ENCODE measurements at places on chromosomes 3 and 15.

GRCh38 chr15:38702178-38702912 lies 137.7 kb upstream of the RASGRP1 start:
- DNase-seq = no peak

DNA sequence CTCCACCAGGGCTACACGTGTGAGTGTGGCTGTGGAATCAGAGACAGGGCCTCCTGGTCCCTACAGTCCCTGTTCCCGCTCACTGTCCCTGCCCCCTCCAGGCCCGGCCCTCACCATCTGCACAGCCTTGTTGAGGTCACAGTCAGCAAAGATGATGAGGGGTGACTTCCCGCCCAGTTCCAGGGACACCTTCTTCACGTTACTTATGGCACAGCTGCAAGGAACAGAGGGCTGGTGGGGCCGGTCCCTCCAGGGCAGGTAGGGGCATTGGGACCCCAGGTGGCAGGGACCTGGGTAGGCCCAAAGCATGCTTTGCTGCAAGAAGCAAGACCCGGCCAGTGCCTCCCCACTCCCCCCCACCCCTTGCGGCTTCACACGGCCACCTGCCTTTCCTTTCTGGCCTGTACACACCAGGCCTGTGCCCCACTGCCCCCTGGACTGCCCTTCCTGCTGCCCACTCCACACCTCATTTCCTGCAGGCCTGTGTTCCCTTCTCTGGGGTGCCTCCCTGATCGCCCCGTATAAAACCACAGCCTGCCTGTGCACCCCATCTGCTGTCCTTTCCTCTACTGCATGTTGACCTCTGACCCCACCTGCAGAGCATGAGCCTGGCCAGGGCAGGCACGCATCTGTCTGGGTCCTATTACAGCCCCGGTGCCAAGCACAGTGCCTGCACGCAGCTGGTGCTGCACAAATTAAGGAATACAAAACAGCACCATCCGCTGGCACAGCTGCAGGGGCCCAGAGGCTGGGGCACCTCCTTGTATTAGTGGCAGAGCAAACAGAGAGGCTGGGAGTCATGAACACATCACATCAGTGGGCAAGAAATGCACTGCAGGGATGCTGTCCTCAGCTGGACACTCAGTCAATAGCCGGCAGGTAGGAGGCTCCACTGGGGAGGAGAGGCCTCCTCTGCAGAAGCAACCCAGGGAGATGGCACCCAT lies 30.8 kb upstream of the SLC41A3 start:
- no peak for DNase-seq

- DNase-seq = no peak
These were observed 14.2 kb upstream of the NPTN start for GRCh38 chr15:73647259-73648013.

- peak; percentile 59 for DNase-seq
These were observed 1.1 kb downstream of the PAK6 start for GRCh38 chr15:40239693-40240618.

DNA sequence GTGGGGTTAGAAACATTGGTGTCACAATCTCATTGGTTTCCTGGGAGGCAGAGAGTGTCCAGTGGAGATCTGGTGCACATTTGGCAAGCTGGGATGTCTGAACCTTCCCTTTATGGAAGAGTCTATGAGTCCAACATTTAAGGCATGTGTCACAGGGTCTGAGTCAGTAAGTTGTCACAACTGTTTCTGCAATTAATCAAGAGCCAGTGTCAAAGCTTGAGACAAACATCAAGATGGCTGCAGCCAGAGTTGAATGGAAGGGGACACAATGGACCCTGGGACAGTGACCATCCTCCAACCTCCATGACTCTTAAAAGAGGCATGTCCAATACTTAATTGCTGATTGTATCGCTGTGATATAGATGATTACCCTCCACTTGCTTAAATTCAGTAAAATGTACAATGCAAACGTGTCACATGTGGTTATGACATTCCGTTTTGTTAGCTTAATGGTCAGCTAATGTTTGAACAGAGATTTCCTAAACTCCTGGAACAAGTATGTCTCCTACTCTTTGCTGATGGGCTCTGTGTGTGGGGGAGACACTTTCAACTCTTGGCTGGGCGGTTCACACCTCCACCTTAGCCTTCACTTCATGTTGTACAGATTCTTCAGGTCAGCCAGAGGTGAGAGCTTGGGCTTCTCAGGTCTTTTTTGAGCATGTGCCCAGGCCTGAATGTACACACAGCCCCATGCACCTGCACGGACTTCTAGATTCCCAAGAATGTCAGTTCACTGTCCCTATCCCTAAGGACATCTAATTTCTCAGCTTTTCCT lies 79.9 kb upstream of the PRR23E start:
- DNase-seq = no peak

GRCh38 chr15:68150187-68150586 lies 54.9 kb downstream of the CALML4 start:
- no peak for DNase-seq

GRCh38 chr3:139198929-139199328 lies 144.9 kb upstream of the MRPS22 start:
- no peak for DNase-seq

DNA sequence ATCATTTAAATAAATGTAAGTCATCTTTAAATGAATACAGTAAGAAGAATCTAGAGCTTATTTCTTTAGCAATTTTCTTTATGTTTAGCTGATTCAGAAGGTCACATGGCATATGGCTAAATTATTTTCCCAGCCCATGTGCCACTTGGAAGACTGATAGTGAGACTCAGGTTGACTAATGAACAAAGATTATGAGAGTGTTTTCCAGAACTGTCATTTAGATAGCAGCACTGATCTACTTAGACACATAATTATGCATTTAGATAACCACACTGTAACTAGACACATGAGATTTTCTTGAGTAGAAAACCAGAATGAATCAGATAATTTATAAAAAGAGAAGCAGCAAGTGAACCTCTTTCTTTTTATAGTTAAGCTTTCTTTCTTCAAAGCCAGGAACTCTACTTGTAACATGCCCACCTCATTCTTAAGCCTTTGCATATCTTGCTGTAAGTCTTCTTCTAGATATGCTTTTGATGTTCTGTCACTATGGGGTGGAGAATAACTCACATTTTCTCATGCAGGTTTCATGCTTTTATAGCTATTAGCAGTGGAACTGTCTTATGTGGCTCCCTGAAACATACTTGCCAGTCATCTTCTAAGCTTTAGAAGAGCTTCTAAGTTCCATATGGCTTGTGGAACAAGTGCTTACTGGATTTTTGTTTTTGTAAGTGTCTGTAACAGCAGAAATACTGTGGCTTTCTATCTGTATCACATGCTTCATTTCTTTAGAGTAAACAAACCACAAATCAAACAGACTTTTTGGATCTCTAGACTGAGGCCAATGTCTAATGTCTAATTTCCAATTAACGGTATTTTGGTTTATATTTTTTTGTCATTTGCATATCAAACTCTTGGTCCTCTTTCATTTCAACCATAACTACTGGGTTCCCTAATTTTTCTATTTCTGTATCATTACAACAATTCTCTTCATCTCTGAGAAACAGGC lies 101.4 kb downstream of the LMLN start:
- no peak for DNase-seq

GRCh38 chr15:36392676-36393266 lies 186.7 kb upstream of the CDIN1 start:
- no peak for DNase-seq

- DNase-seq = no peak
These were observed 16.0 kb upstream of the EID1 start for GRCh38 chr15:48861813-48862431.

DNA sequence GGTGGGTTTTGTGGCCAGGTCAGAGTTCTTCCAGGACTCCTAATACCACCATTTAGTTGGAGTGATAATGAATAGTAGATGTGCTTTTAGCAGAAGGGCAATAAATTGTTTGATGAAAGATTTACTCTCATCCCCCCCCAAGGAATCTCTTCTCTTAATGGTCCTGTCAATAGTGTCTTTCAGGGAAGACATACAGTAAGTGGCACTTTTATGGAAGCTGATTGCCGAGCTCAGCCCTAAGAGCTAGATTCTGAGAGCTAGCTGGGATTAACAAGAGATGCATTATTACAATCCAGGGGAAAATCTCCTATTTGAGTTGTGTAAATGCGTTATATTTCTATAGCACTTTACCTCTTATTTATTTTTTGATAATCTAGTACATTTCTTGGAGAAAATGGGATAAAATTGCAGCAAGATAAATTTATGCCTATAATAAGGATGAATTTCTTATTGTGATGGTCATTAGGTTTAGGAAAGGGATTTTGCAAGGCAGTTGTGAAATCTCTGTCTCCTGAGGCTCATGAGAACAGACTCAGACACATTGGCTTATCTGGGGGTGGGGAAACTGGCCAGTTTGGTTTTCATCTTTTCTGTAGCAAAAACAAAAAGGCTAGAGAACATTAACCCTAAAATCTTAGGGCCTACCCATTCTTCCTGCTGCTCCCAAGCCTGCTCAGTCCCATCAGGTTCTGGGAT lies 41.6 kb upstream of the CLSTN2 start:
- no peak for DNase-seq

- DNase-seq = no peak
These were observed 2.7 kb downstream of the CHDH start for GRCh38 chr3:53843195-53844177.

DNA sequence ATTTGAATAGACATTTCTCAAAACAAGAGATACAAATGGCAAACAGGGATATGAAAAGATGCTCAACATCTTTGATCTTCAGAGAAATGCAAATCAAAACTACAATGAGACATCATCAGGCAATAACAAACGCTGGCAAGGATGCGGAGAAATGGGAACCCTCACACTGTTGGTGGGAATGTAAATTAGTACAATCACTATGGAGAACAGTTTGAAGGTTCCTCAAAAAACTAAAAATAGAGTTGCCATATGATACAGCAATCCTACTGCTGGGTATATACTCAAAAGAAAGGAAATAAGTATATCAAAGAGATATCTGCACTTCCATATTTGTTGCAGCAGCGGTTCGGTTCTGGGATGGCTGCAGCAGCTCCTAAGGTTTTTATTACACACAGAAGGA lies 16.8 kb upstream of the LARS2 start:
- DNase-seq = no peak

Data from upper lobe of right lung (tissue), 1 donor.